Bone marrow (tissue), 2 donors: ENCODE measurements at places on chromosomes 13 and 19.

DNA sequence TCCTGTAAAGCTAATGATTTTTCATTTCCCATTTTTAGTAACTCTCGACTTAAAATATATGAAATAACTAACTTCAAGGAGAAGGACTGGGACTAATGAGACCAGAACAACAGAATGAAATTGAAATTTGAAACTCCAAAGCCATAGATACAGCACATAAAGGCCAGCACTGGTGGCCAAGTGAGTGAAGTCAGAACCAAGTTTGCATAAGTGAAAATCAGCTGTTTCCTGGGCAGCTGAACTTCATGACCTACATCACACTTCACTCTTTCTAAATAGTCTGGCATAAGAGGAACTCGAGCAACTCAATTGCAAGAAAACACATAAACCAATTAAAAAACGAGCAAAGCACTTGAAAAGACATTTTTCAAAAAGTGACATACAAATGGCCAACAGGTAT is 84.5 kb downstream of the DCLK1 start:
- no peak for DNase-seq

DNA sequence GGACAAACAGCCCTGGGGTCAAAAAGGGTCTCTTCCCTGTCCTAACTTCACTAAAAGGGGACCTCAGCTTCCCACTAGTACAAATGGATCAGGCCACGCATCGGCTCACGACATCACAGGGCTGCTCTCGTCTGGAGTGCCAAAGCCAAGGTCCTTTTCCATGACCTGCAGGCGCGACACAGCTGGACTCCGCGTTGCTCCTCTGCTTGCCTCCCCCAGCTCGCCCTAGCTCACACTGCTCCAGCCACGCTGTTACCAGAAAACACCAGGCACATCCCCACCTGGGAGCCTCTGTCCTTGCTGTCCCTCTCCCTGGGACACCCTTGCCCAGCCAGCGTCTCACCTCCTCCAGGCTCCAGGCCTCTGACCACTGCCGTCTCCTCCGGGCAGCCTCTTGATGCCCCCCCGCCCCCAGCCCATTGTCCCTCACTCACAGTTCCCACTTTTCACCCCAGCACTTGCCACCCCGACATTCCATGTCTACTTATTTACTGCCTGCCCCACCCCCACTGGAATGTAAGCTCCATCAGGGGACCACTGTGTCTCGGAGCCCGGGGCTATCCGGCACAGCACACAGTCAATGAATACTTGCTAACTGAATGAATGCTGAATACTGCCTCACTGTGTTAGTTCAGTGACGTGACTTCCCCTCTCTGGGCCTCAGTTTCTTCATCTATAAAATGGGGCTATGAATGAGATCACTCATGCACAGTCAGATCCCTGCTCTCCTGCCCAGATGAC is 20.7 kb downstream of the AKT2 start:
- no peak for DNase-seq

DNA sequence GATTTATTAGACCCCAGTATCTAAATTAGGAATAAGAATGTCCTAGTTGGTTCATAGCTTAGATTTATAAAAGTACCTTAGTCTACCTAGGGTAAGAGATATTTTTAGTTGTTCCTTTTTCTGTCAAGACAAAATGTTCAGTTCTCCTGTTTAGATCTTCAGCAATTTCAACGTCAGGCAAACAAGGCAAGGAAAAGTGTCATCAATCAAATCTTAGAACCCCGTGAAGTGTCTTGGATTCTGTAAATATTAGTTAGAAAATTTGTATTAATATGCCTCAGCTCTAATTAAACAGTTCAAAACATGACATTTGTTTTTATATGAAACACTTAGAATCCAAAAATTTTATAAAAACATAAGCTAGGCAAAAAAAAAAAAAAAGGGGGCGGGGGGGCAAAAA is 296.6 kb downstream of the PCDH9 start:
- no peak for DNase-seq

DNA sequence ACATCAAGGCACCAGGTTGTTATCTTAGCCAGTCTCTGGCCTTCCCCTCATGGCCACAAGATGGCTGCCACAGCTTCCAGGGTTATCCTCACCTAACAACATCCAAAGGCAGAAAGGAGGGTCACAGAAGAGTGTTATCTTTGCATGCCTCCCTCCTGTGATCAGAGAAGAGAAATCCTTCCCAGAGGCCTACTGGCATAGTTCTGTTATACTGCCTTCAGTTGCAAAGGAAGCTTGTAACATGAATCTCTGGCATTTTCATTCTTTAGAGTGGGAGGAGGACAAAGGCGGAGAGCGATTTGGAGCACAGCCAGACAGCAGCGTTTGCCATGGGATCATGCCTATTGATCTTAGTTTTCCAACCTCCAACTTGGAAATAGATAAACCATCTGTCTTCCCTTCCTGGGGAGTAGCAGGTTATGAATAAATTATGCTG is 135.7 kb downstream of the DNAJC15 start:
- DNase-seq = no peak

- no peak for DNase-seq
Measured at GRCh38 chr19:1182727-1183126, 8.7 kb upstream of the SBNO2 start.

DNA sequence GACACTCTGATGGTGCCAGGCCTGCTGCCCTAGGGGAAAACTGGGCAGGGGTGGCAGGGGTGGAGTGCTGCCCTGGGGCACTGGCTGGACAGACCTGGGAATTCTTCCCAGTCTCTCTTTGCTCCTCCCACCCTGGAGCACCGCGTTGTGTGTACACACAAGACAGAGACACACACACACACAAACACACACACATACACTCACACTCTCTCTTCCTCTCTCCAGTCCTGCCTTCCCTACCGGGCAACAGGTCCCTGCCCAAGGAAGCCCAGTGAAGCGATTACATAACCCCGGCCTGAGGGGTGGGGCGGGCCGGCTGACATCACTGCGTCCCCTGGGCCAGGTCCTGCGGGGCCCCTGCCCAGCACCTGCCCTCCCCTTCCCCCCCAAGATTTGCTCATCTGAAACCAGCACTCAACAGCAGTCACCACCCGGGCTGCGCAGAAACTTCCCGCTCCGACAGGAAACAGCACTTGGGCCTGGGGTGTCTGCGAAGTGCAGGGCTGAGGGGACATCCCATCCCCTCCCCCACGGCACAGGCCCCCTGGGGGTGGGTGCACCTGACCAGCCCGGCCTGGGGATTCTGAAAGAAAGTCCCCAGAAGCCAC is 1.2 kb downstream of the MKNK2 start:
- DNase-seq = peak; percentile 39

GRCh38 chr19:46579361-46579879 is 21.7 kb upstream of the CALM3 start:
- DNase-seq = no peak

DNA sequence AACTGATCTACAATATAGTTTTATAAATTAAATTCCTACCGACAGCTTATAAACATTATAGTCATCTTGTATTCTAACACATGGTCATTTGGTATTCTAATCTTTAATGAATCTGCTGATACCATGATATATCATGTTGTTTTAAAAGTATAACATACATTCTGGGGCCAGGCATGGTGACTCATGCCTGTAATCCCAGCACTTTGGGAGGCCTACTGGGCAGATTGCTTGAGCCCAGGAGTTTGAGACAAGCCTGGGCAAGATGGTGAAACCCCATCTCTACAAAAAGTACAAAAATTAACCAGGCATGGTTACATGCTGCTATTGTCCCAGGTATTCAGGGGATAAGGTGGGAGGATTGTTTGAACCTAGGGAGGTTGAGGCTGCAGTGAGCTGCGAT is 3.1 kb downstream of the ZNF383 start:
- no peak for DNase-seq

- no peak for DNase-seq
Measured at GRCh38 chr13:48938308-48938943, 37.3 kb upstream of the FNDC3A start.

DNA sequence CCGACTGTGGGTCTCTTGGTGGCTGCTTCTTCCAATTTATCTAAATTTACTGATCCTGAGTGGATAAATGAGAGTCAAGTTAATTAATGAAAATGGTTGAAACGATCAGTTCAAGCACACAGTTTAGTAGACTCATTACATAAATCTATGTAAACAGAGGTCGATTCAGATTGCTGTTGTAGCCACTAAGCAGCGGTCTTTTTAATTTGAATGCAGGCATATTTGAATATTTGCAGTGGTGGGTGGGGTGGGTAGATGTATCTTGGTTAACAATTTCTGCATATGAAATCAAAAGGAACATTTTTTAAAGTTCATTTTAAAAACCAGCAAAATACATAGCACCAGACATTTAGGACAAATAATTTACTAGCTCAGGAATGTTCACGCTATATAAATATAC is 325.9 kb downstream of the KLF12 start:
- no peak for DNase-seq

GRCh38 chr19:7534531-7535046 is 928 bp upstream of the PNPLA6 start:
- no peak for DNase-seq

- no peak for DNase-seq
Measured at GRCh38 chr19:53193535-53194222, 521 bp upstream of the ZNF665 start.

GRCh38 chr13:90898811-90899210 is 448.7 kb upstream of the MIR17HG start:
- no peak for DNase-seq

GRCh38 chr19:6209233-6209632 is 70.5 kb downstream of the MLLT1 start:
- DNase-seq = no peak

DNA sequence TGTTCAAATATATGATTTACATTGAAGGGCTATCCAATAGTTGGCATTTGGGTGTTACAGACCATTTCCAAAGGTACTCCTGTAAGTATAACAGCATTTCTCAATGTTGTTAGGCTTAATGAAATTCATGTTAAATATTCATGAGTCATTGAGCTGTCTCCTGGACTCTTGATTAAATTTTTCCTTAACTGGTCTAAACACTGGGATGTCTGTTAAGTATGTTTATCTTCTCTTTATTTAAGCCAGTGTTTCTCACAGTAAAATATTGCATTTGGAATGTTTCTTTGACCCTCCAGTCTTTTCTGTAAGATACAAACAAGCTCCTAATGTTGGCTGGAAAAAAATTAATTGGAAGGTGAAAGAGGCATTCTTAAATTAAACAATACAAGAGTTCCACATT is 402.5 kb upstream of the HTR2A start:
- DNase-seq = no peak

DNA sequence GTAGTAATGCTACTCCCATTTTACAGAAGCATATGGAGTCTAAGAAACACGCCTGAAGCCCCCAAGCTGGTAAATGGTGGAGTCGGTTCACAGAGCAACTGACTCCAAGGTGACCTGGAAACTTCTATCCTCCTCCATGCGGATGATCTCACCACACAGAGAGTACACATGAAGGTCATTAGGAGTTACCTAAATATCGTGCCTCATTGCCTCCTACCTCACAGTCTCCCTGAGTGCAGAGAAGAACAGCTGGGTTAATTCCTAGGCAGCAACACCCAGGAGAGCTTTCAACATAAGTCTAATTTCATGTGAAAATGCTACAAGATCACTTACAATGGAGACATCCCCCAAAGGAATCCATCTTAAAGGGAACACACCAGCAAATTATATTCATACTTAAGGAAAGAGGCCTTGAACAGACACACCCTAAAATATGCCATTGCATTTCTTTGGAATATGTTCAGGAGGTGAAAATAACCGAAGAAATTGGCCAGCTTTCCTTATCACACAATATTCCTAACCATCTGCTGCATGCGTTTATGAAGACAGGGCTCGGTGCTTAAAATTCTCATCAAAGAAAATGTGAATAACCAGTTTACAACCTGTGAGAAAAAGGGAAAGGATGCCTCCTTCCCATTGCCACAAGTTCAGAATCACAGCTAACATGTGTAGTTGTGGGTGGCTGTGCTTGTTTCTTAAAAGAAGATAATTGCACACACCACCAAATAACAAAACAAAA is 203.6 kb upstream of the NBEA start:
- DNase-seq = no peak
